ENCODE measurements at places on chromosomes 4 and X.
A peak's percentile ranks its signal among the peaks of the same experiment; 100 is the strongest.

- no peaks in the 10 kb centered on the region for H3K36me3 ChIP-seq
- H3K4me3 ChIP-seq = no peak overlapping the region
- H3K4me1 ChIP-seq = no peaks in the 10 kb centered on the region
- H3K27me3 ChIP-seq = no peaks in the 10 kb centered on the region
- DNase-seq = no peak
- H3K27ac ChIP-seq = no peak overlapping the region
These were observed 565.7 kb downstream of the PPARGC1A start for GRCh38 chr4:23324021-23324690.

- H3K4me3 ChIP-seq = peak overlapping the region; percentile 78
- H3K27ac ChIP-seq = peak overlapping the region; percentile 95
- no peaks in the 10 kb centered on the region for H3K36me3 ChIP-seq
- DNase-seq = no peak
- no peaks in the 10 kb centered on the region for H3K27me3 ChIP-seq
These were observed 1.2 kb downstream of the WDR44 start for GRCh38 chrX:118347131-118347530.

DNA sequence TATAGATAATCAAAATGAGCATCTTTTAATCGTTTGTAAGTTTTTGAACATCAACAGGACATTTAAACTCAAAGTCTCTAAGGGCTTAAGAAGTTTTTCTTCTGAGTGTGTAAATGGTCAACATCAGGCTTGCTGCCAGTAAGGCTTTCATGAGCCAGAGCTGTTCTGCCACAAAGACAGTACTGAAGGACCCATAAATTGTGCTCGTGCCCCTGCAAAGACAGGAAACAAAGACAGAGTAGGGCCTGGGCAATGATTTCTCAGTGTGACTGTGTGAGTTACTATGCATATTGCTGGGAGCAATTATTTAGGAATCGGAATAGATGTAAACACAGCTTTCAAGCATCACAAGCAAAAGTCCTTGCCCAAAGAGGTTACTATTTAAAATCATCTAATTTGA is 300.0 kb downstream of the IDS start:
- H3K4me1 ChIP-seq = no peaks in the 10 kb centered on the region
- no peak overlapping the region for H3K27ac ChIP-seq
- H3K4me3 ChIP-seq = no peak overlapping the region
- no peak for DNase-seq

- no peak for DNase-seq
- H3K27me3 ChIP-seq = no peaks in the 10 kb centered on the region
- no peaks in the 10 kb centered on the region for H3K36me3 ChIP-seq
- no peaks in the 10 kb centered on the region for H3K4me1 ChIP-seq
- H3K27ac ChIP-seq = no peak overlapping the region
- H3K4me3 ChIP-seq = no peak overlapping the region
These were observed 18.1 kb downstream of the CCNQ start for GRCh38 chrX:153580700-153581386.

- H3K27me3 ChIP-seq = no peaks in the 10 kb centered on the region
- no peak for DNase-seq
- H3K4me1 ChIP-seq = no peaks in the 10 kb centered on the region
- no peaks in the 10 kb centered on the region for H3K36me3 ChIP-seq
- H3K27ac ChIP-seq = no peak overlapping the region
These were observed 408.5 kb downstream of the GLUD2 start for GRCh38 chrX:121455890-121456289.

All from tibial artery (tissue), 4 donors.